ENCODE measurements at places on chromosomes 3 and 15. TPM values are rescaled to one million over a fixed set of nuclear protein-coding genes. Genes with fewer than 3 reads are reported as not detected.

DNA sequence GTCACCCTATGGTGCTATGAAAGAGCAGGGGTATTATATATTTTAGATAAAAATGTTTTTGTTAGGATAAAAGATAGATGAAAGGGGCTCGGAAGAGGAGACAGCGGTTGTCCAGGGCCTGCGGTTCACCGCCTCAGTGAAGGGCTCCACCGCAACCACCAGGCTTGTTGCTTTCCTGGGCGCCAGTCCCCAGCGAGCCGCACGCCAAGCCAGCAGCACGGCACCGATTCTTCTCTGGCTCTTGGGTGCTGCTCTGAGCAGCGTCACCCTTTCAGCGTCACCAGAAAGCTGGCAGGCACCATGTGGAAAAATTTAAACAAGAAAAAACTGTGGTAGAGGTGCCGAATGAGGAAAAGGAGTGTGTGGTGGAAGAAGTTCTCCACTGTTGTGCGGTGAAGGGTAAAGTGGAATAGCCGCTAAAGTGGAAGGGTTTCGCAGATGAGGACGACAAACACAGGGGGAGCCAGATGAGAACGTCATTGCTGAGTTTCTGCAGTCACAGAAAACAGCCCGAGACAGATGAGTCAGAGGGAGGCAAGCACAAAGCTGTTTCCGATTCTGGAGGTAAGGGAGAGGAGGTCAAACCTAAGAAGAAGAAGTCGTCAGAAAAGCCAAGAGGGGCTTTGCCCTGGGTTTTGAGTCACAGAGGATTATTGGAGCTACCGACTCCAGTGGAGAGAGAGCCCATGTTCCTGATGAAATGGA is 569.2 kb downstream of the ZBBX start:
- H3K27me3 ChIP-seq: no peaks in the 10 kb centered on the region
- no peaks in the 10 kb centered on the region for H3K36me3 ChIP-seq
- DNase-seq: no peak
- no peaks in the 10 kb centered on the region for H3K4me1 ChIP-seq
- H3K27ac ChIP-seq: no peak overlapping the region

GRCh38 chr3:177752831-177753230 is 555.5 kb upstream of the TBL1XR1 start:
- no peaks in the 10 kb centered on the region for H3K4me1 ChIP-seq
- DNase-seq: no peak
- no peaks in the 10 kb centered on the region for H3K27me3 ChIP-seq
- no peaks in the 10 kb centered on the region for H3K36me3 ChIP-seq
- H3K27ac ChIP-seq: no peak overlapping the region

- no peak overlapping the region for H3K27ac ChIP-seq
- H3K36me3 ChIP-seq: no peaks in the 10 kb centered on the region
- H3K4me1 ChIP-seq: no peaks in the 10 kb centered on the region
- H3K4me3 ChIP-seq: no peak overlapping the region
- no peaks in the 10 kb centered on the region for H3K27me3 ChIP-seq
These were observed 13.7 kb upstream of the HEG1 start for GRCh38 chr3:125069452-125069851.

DNA sequence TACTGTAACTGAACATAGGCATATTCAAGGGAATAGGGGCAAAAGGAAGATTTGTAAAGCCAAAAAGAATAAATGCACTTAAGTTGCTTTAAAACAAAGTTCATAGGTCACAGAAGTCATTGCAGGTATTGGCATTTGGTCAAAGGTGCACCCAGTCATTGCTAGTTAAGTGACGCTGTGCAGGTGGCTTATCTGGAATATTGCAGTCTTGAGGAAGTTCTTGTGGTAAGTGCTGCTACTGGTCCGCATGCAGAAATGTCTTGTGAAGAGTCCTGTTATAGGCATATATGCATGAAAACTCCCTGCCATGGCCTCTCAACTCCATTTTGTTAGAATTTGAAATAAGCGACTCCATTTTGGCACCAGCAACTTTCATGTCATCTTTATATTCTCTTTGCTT is 293.1 kb downstream of the GBE1 start:
- H3K27me3 ChIP-seq: no peaks in the 10 kb centered on the region
- H3K27ac ChIP-seq: no peak overlapping the region
- no peaks in the 10 kb centered on the region for H3K4me1 ChIP-seq
- no peaks in the 10 kb centered on the region for H3K36me3 ChIP-seq
- H3K4me3 ChIP-seq: no peak overlapping the region
- DNase-seq: no peak

DNA sequence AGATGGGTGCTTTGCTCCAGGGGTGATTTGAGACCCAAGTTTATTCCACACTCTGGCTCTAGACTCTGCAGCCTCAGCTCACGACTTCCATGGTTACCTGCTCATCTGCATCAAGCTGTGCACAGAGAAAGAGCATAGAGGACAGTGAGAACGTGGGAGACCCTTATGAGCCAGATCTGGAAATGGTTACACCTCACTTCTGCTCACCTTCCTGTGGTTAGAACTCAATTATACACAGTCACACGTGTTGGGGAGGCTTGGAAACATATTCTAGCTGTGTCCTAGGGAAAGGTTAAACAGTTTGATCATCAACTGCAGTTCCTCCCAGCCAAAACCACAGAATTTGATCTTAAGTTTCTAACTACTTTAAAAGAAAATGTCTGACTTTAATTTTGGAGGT is 1.8 kb downstream of the FETUB start:
- H3K4me3 ChIP-seq: no peak overlapping the region
- DNase-seq: no peak
- no peaks in the 10 kb centered on the region for H3K36me3 ChIP-seq
- H3K27ac ChIP-seq: no peak overlapping the region
- no peaks in the 10 kb centered on the region for H3K4me1 ChIP-seq

GRCh38 chr15:26631894-26632293 is 141.0 kb downstream of the GABRB3 start:
- no peak for DNase-seq
- H3K27ac ChIP-seq: no peak overlapping the region
- H3K4me1 ChIP-seq: no peaks in the 10 kb centered on the region
- H3K27me3 ChIP-seq: no peaks in the 10 kb centered on the region
- H3K36me3 ChIP-seq: no peaks in the 10 kb centered on the region
- H3K4me3 ChIP-seq: no peak overlapping the region

GRCh38 chr3:22994781-22995180 is 208.3 kb upstream of the UBE2E2 start:
- no peaks in the 10 kb centered on the region for H3K27me3 ChIP-seq
- no peaks in the 10 kb centered on the region for H3K4me1 ChIP-seq
- no peak for DNase-seq
- H3K27ac ChIP-seq: no peak overlapping the region

- no peak overlapping the region for H3K27ac ChIP-seq
- H3K36me3 ChIP-seq: no peaks in the 10 kb centered on the region
- DNase-seq: no peak
These were observed 647.2 kb upstream of the UBE2E2 start for GRCh38 chr3:22555753-22556435.

Gene FAM3D
- not detected for total RNA-seq

DNA sequence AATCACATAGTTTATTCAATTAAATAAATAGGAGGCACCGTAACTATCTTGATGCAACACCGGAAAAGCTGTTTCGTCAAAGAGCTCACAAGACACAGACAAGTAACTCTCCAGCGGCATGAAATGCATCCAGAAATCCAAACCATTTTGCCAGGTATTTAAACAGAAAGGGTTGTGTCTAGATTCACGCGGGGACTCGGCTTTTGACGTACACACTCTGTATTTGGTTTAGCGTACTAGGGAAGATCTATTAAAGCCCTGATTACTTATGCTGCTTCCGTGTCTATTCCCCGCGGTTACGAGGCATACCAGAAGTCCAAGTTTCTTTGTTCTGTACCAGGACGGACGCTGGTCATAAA is 718 bp downstream of the BNIP2 start:
- H3K36me3 ChIP-seq: no peaks in the 10 kb centered on the region
- H3K27me3 ChIP-seq: no peaks in the 10 kb centered on the region
- H3K4me1 ChIP-seq: peaks cover 9% of the 10 kb centered on the region
- DNase-seq: no peak

DNA sequence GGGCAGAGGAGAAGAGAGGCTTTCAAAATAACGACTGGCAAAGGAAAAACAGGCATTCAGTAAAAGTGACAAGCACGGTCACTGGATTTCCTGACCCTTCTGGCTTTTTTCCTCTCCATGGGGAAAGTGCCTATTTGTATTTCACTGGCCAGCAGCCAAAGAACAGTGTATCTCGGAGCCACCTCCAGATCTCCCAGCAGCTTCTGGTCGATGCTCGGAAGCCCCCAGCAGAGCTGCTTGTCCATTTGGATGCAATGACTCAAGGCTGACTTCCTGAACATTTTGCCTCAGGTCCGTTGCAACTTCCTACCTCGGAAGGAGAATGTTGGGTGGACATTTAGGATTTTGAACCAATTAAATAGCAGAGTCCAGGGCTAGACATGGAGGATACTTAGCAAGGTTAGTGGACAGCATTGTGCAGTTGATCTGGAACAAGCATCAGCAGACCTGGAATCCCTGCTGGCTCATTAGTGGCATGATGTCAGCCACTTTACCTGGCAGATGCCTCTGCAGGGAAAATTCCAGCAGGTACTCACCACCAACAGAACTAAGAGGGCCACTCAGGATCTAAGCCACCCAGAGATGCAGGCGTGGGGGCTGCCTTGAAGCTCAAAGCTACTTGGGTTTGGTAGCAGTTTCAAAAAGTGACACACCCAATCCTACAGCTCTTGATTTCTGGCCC is 1.1 kb downstream of the FAM107A start:
- no peak for DNase-seq
- H3K27ac ChIP-seq: peak overlapping the region; percentile 71
- peak overlapping the region; percentile 21 for H3K4me3 ChIP-seq
- H3K4me1 ChIP-seq: no peaks in the 10 kb centered on the region
- no peaks in the 10 kb centered on the region for H3K36me3 ChIP-seq
- no peaks in the 10 kb centered on the region for H3K27me3 ChIP-seq

Gene BFSP2
- total RNA-seq: not detected

GRCh38 chr3:178406206-178406605 is 130.0 kb upstream of the KCNMB2 start:
- H3K27ac ChIP-seq: peak overlapping the region; percentile 45
- H3K4me1 ChIP-seq: no peaks in the 10 kb centered on the region
- H3K36me3 ChIP-seq: no peaks in the 10 kb centered on the region
- no peak overlapping the region for H3K4me3 ChIP-seq

DNA sequence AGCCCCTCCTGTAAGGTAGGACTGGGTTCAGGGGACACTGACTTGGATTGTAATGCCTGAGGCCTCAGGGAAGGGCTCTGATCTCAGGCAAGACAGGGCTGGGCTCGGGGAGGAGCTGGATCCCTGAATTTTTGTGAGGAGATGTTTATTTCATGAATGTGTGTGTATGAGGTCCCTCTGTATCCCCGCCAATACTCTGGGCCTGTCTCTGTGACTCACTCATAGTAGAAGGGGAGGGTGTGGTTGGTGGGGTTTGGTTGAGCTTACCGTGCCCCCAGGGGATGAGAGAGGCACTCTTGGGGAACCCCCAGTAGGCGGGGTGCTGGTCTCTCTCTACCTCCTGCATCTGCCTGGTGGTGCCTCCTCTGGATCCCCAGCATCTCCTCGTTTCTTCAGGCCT is 28.1 kb downstream of the RPSA start:
- no peaks in the 10 kb centered on the region for H3K36me3 ChIP-seq
- no peak for DNase-seq
- no peak overlapping the region for H3K4me3 ChIP-seq
- H3K4me1 ChIP-seq: no peaks in the 10 kb centered on the region
- H3K27ac ChIP-seq: peak overlapping the region; percentile 86
- no peaks in the 10 kb centered on the region for H3K27me3 ChIP-seq

GRCh38 chr3:14019459-14019858 is 105.2 kb downstream of the CHCHD4 start:
- DNase-seq: no peak
- no peak overlapping the region for H3K27ac ChIP-seq
- no peaks in the 10 kb centered on the region for H3K36me3 ChIP-seq
- no peaks in the 10 kb centered on the region for H3K4me1 ChIP-seq

Gene FSD2
- not detected for total RNA-seq

- no peak overlapping the region for H3K27ac ChIP-seq
- H3K27me3 ChIP-seq: no peaks in the 10 kb centered on the region
- H3K36me3 ChIP-seq: no peaks in the 10 kb centered on the region
- H3K4me3 ChIP-seq: no peak overlapping the region
- DNase-seq: no peak
- H3K4me1 ChIP-seq: no peaks in the 10 kb centered on the region
These were observed 675.4 kb upstream of the NR2F2 start for GRCh38 chr15:95655089-95655607.

Gene DLL4
- 31.1 TPM for total RNA-seq

DNA sequence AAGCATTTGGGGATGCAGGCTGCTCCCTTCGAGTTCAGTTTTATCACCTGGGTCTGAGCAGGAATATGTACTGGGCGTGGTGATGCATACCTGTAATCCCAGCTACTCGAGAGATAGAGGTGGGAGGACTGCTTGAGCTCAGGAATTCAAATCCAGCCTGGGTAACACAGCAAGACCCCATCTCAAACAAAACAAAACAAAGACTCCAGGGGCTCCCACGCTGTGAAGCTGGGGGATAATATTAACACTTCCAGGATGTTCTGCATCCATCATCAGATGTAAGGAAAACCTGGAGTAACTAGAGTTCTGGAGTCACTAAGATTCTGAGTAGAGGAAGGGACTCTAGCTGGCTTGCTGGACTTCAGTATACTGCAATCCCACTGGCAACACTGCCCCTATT is 40.6 kb downstream of the LYZL4 start:
- H3K4me3 ChIP-seq: no peak overlapping the region
- no peak overlapping the region for H3K27ac ChIP-seq
- H3K27me3 ChIP-seq: no peaks in the 10 kb centered on the region
- no peak for DNase-seq
- H3K4me1 ChIP-seq: no peaks in the 10 kb centered on the region

Gene LAMB2
- 387 TPM for total RNA-seq

DNA sequence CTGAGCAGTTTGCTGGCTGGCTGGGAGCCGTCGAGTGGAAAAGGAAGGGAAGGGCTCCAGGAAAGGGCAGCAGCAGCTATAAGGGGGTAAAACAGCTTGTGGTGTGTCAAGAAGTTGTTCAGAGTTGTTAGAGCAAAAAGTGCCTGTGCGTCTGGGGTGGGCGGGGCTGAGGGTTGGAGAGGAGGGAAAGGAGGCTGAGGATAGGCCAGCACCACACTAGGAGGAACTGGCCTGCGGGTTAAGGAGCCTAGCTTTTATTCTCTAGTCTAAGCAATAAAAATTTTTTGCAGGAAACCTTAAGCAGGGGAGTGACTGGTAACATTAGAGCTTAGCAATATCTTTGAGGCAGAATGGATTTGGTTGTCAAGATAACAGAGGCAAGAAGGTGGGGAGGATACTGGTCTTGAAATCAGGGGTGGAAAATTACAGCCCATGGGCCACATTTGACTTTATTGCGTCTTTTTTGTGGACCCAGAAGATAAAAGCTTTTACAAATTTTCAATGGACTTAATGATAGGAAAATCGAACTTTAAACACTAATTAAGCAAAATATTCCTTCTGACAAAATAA is 134.5 kb upstream of the AADACL2 start:
- no peaks in the 10 kb centered on the region for H3K36me3 ChIP-seq
- H3K4me1 ChIP-seq: no peaks in the 10 kb centered on the region
- DNase-seq: no peak
- no peaks in the 10 kb centered on the region for H3K27me3 ChIP-seq

GRCh38 chr15:27249046-27249759 is 278.2 kb downstream of the GABRG3 start:
- no peaks in the 10 kb centered on the region for H3K36me3 ChIP-seq
- no peak overlapping the region for H3K4me3 ChIP-seq
- H3K27me3 ChIP-seq: no peaks in the 10 kb centered on the region
- DNase-seq: no peak
- no peak overlapping the region for H3K27ac ChIP-seq
- H3K4me1 ChIP-seq: no peaks in the 10 kb centered on the region

- H3K27ac ChIP-seq: peak overlapping the region; percentile 79
- no peaks in the 10 kb centered on the region for H3K27me3 ChIP-seq
- peak overlapping the region; percentile 69 for H3K4me3 ChIP-seq
- no peaks in the 10 kb centered on the region for H3K4me1 ChIP-seq
- H3K36me3 ChIP-seq: no peaks in the 10 kb centered on the region
These were observed 951 bp downstream of the TARS3 start for GRCh38 chr15:101723171-101723873.
